CD8-positive, alpha-beta memory T cell (primary cell): ENCODE measurements at places on chromosomes 2 and 18. TPM values are rescaled to one million over a fixed set of nuclear protein-coding genes. Genes with fewer than 3 reads are reported as not detected.

- H3K4me3 ChIP-seq = no peak overlapping the region
- H3K4me1 ChIP-seq = no peaks in the 10 kb centered on the region
- no peaks in the 10 kb centered on the region for H3K36me3 ChIP-seq
- no peaks in the 10 kb centered on the region for H3K27me3 ChIP-seq
Observed at GRCh38 chr2:212938144-212938793, 213.1 kb downstream of the IKZF2 start.

GRCh38 chr2:208222351-208222750 lies 32.5 kb downstream of the IDH1 start:
- DNase-seq = no peak
- no peak overlapping the region for H3K4me3 ChIP-seq
- no peaks in the 10 kb centered on the region for H3K36me3 ChIP-seq
- no peaks in the 10 kb centered on the region for H3K4me1 ChIP-seq
- no peaks in the 10 kb centered on the region for H3K27me3 ChIP-seq
- no peak overlapping the region for H3K27ac ChIP-seq

GRCh38 chr2:50455351-50455939 lies 576.5 kb downstream of the NRXN1 start:
- H3K4me3 ChIP-seq = no peak overlapping the region
- no peak for DNase-seq
- no peaks in the 10 kb centered on the region for H3K36me3 ChIP-seq
- H3K27ac ChIP-seq = no peak overlapping the region
- H3K27me3 ChIP-seq = no peaks in the 10 kb centered on the region

GRCh38 chr18:52190631-52191030 lies 149.4 kb upstream of the DCC start:
- no peaks in the 10 kb centered on the region for H3K36me3 ChIP-seq
- no peak overlapping the region for H3K4me3 ChIP-seq
- no peaks in the 10 kb centered on the region for H3K4me1 ChIP-seq

The UNC80 gene
- total RNA-seq = not detected

The GBX2 gene
- not detected for total RNA-seq
